ENCODE measurements at places on chromosomes 4 and X.

GRCh38 chrX:133185938-133186337 lies 32.2 kb downstream of the TFDP3 start:
- no peak for DNase-seq

- DNase-seq = no peak
Observed at GRCh38 chr4:14445882-14446281, 556.4 kb upstream of the CPEB2 start.

GRCh38 chr4:8439914-8440491 lies 520 bp downstream of the ACOX3 start:
- peak; percentile 54 for DNase-seq

DNA sequence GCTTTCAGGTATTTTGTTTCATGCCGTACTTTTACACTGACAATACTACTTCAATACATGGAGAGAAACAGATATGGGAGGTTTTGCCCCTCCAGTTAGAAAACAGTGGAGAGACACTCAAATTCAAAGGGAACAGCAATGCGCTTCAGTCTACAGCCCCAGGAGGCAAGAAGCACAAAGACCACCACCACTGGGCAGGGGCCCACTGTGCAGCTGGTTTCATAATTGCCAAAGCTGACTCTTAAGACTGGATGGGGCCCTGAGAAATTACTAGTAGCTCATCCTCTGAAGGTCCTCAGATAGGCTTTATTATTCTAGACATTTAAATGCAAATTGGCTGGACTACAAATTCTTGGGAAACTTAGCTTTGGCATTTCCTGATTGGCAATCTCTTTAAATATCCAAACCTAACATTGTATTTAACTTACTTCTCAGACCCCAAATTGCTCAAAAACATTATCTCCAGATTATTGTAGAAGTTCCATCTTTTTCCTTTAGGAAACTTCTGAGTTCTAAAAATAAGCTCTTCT lies 85.9 kb upstream of the GPR34 start:
- no peak for DNase-seq

GRCh38 chrX:29890646-29891200 lies 324.6 kb upstream of the MAGEB2 start:
- no peak for DNase-seq

DNA sequence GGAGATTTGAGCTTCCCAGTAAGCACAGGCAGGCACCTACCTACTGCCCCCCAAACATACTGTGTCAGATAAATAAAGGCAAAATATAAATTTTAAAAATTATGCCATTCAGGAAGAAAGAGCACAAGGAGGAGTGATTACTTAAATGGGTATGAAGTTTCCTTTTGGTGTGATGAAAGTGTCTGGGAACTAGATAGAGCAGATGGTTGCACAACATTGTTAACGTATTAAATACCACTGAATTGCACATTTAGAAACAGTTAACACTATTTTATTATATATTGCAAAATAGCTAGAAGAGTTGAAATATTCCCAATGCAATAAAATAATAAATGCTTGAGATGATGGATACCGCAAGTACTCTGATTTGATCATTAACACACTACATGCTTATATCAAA lies 374.7 kb upstream of the FGF13 start:
- no peak for DNase-seq

DNA sequence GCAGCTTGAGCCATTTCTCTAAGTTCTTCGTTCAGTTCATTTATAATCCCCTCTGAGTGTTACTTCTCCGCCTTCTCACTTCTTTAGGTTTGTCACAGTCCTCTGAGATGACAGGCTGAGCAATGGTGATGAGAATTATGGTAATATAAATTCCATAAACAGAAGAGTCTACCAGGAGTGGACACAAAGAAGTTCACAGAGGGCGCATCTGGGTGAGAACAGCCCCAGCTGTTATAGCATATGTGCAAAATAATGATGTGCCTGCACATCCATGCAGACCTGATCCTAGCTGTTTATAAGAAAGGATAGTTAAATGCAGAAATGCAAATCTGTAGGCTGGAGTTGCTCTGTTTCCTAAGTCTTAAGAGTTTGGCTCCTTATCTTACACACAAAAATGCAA lies 377.5 kb downstream of the KCNIP4 start:
- no peak for DNase-seq

GRCh38 chrX:116232833-116233232 lies 62.3 kb downstream of the AGTR2 start:
- no peak for DNase-seq

GRCh38 chr4:2714918-2715317 lies 41.2 kb downstream of the TNIP2 start:
- no peak for DNase-seq

- peak; percentile 34 for DNase-seq
Observed at GRCh38 chrX:68433155-68433980, at the start of gene OPHN1. Gene OPHN1, minus strand, starts transcription at chrX:68433495. Its CDS starts 475 bp downstream, at chrX:68433020.

DNA sequence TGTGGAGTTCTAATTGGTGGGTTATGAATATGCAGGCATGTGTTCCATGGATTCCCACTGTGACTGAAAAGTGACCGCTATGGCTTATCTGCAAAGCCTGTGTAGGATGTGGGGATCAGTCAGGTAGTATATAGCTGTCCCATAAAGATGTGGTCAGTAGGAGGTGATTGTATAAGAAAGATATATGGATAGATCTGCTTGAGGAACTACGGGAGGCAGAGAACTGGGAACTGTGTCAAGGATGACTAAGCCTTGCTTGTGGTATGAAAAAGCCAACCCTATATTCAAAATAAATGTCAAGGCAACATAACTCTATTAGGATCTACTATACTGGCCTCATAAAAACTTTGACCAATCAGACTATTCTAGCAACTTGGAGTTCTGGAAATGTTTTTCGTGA lies 185.2 kb downstream of the KLHL4 start:
- no peak for DNase-seq

DNA sequence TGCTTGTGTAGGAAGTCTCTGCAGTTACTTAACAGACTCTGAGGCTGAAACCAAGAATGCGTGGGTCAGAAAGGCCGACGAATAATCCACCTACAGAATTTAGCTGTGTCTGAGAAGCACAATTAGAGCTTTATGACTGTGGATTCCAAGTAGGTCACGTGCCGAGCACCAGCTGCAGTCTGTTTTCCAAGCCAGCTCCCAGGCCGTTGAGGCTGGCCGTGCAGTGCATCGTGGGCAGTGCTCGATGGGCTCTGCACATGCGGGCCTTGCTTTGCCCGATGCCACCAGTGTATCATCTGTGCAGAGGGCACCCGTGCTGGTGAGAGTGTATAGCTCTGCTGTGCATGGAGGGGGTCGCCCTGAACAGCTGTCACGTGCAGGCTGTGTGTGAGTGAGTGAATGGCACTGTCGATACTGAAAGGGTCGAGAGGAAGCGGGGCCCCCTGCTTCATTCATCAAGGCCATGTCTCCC lies 67.5 kb upstream of the CLDN34 start:
- peak; percentile 38 for DNase-seq

- DNase-seq = peak; percentile 80
Observed at GRCh38 chr4:1216869-1217294, 32.0 kb downstream of the CTBP1 start.

DNA sequence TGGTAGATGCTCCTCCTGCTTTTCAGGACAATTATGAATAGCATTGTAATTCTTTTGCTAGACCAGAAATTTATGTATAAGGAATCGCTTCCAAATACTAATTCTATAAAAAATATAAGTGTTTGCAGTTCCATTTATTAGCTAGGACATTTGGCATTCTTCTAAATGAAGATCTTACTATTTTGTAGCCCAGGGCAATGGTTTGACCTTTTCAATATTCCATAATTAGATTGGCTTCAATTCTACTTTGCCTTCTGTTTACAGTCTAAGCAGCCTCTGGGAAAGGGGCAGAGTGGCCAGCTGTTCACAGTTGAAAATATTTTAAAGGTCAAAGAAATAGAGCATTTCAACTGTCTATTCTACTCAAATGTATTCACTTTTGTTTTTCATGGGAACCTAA lies 912.1 kb upstream of the GRIA3 start:
- no peak for DNase-seq

Measured in activated T-cell treated with anti-CD3 and anti-CD28 coated beads, Interleukin-2, amount 50 U/mL, for 24 hours (primary cell).